Fibroblast of skin of back (primary cell): ENCODE measurements at places on chromosomes 4 and X.
A peak's percentile ranks its signal among the peaks of the same experiment; 100 is the strongest.

GRCh38 chr4:153570228-153570973, 104.2 kb downstream of the TMEM131L start:
- DNase-seq: no peak

DNA sequence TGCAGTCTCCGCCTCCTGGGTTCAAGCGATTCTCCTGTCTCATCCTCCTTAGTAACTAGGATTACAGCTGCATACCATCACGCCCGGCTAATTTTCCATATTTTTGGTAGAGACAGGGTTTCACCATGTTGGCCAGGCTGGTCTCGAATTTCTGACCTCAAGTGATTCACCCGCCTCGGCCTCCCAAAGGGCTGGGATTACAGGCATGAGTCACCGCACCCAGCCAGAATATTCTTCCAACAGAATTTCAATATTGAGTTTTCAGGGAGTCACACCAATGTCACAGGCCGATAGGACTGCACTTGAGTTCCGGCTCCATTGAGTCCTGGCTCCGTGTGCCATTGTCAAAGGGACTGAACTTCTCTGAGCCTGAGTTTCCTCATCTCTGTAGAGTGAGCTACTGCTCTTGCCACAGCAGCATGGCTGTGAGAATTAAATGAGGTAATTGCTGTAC, 82.9 kb downstream of the CLCN4 start:
- peak; percentile 85 for DNase-seq

GRCh38 chr4:129131343-129131742, 35.4 kb downstream of the C4orf33 start:
- no peak for DNase-seq

GRCh38 chr4:127631420-127631819, 1.3 kb upstream of the INTU start:
- peak; percentile 65 for DNase-seq

DNA sequence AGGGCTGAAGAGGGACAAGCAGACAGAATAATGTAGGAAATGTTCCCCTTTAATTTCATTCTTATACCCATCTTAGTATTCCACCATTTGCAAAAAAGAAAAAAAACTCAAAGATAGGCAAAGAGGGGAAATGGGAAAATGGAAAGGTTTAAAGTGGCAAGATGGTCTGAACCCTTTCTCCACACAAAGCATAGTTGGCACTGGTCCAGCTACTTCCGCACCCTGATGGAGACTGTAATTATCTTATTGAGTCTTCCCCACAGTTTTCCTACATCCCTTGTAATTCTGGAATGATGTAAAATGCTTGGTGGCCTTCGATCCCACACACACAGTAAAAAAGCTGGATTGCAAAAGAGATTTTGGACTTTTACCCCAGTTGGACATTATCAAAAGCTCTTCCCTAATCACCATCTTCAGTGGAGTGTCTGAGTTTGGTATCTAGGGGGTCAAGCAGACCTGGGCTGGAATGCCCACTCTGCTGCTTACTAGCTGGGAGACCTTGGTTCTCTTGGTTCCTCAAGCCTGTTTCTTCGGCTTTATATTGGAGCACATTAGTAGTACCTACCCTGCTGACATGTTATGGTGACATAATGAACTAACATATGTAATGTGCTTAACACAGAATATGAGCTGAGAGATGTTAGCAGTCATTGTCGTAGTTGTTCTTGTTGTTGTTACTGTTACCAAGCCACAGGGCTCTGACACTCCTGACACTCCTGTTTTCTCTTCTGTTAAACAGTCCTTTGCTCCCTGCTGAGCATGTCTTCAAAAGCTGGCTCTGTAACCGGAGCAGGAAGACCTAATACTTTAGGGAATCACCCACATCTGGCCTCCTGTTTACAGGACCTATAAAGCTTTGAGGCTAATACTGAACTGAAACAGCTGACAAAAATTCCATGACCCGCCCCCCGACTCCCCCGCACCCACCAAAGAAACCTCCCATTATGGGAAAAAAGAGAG, 4.7 kb downstream of the SRPX2 start:
- peak; percentile 71 for DNase-seq

DNA sequence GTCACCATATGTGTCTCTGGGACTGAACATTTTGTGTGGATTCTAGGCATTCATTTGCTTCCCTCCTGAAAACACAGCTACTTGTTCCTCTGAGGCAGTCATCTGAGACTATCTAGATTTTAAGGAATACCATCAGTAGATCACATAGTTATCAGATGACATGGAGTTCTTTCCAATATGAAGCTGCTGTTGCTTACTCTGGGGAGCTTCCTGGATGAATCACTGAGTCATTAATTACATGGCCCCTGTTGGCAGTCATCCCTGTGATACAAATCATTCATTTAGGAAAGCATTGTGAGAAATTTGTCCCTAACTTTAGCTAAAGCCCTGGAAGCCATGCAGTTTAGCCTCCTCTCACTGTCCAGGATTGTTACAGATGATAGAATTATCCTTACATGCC, 98.2 kb upstream of the ARSJ start:
- peak; percentile 97 for DNase-seq

DNA sequence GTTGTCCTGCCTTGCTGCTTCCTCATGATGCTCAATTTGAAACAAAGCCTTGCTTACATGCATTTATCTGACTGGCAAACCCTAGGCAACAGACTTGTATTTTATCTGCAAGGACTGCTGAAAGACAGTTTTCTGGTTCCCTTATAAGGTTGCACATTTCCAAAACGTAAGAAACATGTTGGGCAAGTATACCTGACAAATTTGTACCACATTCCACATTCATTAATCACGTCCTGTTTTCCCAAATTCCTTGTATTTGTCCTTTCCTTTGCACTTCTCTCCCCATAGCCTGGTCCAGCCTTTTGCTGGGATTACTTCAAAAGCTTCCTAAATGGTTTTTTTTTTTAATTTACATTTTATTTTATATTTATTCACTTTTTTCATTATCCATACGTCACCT, 310.1 kb downstream of the PPP3CA start:
- DNase-seq: no peak

- peak; percentile 96 for DNase-seq
Measured at GRCh38 chr4:182929296-182929695, 12.1 kb upstream of the DCTD start.

DNA sequence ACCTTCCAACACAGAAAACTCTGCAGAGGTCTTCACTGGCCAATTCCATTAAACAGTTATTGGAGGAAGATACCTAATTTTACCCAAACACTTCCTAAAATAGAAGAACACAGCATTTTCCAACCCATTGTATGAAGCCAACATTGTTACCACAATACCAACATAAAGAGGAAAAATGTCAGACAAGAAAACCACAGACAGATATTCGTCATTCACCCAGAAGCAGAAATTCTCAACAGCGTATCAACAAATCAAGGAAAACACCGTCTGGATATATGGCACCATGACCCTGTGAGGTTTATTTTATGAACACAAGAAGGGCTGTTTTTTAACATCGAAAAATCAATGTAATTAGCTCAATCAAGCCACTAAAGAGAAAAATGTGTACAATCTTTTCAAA, 255.6 kb downstream of the ASMT start:
- peak; percentile 2 for DNase-seq

DNA sequence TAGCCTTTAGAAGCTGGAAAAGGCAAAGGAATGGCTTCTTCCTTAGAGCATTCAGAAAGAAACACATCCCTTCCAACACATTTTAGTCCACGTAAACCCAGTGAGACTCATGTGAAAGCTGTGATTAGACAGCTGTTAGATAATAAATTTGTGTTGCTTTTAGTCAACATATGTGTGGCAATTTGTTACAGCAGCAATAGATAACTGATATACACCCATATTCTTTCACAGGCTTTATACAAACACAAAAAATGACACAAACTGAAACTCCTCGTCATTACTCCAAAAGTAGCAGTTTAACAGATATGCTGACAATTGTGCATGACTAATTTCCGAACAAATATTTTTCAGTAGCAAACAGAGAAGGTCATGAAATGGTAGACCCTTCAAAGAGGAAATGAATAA, 65.3 kb downstream of the ANTXR2 start:
- DNase-seq: no peak

- no peak for DNase-seq
Measured at GRCh38 chr4:12411072-12411471, 982.4 kb upstream of the HS3ST1 start.

DNA sequence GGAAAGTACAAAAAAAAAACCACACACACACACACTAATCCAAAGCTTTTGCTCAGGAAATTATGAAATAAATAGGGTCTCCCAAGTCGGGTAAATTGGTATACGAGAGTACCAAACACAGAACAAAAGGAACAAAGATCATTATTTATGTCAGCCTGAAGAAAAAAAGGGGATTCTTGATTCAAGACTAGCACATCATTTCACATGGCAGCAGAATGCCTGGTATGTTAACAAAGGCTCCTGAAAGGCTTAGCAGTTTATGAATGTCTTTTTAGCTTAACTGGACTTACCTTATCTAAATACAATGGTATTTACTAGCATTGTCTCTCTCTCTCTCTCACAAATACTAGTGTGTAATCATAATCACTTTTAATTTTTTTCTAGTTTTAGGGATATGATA, 11.3 kb downstream of the RAP2C start:
- no peak for DNase-seq

- DNase-seq: no peak
Measured at GRCh38 chrX:37783305-37783704, 3.4 kb downstream of the CYBB start.

- DNase-seq: peak; percentile 13
Measured at GRCh38 chrX:30657196-30658161, 4.3 kb downstream of the GK start.
